Dermis microvascular lymphatic vessel endothelial cell (primary cell): ENCODE measurements at places on chromosomes 16 and 17. TPM values are rescaled to one million over a fixed set of nuclear protein-coding genes. Genes with fewer than 3 reads are reported as not detected.

USP36 gene
- total RNA-seq: 7.8 and 18.2 TPM in 2 replicates

DNA sequence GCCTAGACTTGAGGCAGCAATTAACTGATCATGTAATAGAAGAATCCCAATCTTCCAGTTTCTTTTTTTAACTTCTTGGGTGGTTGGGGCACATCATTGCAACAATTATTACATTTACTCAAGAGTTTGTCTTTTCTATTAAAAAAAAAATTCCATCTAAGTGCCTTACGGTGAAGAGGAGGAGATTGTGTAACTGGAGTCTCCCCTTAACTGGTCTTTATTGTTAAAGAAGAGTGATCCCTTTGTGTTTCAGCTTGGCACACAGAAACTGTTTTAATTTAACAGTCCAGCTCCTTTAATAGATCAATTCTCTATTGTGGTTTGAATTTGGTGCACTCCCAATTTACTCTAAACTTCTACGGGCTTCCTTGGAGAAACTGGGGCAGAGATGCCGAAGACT lies 75.2 kb downstream of the FTO start:
- no peak for DNase-seq

DNA sequence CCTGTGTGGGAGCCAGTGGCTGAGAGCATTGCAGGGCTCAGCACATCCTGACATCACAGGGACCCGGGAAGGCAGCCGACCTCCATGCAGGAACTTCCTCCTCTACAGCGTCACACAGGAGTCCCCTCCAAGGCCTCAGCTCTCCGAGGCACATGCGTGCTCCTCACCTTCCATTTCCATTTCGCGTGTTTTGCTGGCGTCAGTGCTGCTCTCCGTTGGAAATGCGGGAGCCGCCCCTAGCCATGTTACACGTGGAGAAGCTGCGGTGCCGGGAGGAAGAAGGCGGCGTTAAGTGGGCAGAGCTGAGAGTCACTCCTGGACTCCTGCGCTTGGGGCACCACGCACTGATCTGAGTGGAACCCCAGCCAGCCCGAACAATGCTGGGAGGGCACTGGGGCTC lies 25.2 kb upstream of the CRISPLD2 start:
- DNase-seq: no peak

- DNase-seq: peak; percentile 65
Observed at GRCh38 chr17:34412965-34413441, 50.0 kb upstream of the CCL1 start.

DNA sequence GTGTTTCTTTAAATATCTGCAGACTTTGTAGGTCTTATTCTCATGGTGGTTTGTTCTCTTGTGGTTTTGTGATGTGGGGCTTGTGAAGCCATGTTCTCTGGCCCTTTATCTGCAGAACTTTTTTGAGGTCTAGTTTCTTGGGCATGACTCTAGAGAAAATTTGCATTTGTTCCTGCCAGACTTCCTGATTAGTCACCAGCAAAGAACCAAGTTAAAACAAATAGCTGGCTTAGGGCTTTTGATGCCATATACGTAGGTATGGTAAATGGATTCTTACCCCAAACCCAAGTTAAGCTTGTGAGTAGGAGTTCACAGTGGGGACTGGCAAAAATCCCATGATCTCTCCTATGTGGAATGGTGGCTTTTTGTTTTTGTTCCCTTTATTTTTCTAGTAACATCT lies 68.7 kb upstream of the IRX3 start:
- DNase-seq: no peak
